Esophagus muscularis mucosa (tissue), 4 donors: ENCODE measurements at places on chromosomes 6 and 20. TPM values are rescaled to one million over a fixed set of nuclear protein-coding genes. Genes with fewer than 3 reads are reported as not detected.
A peak's percentile ranks its signal among the peaks of the same experiment; 100 is the strongest.

DNA sequence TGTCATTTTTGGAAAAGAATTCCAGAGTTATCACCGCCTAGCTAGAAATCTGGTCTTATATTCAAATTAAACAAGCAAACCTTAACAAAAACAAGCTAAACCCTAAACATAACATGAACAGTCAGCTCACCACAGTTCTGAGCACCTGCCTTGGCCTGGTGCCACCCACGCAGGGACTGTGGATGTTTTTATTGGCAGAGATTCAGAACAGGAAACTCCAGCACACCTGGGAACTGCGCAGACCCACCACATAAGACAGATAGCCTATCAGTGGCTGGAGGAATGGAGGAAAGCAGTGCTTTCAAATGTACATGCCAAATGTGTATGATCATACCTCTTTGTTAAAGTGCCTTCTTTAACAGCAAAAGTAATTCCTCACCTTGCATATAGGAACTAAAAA is 8.9 kb downstream of the SLC16A10 start:
- no peak overlapping the region for H3K4me3 ChIP-seq
- no peaks in the 10 kb centered on the region for H3K4me1 ChIP-seq
- H3K27ac ChIP-seq, result no peak overlapping the region
- no peak for DNase-seq

GRCh38 chr6:167930295-167930694 is 67.2 kb upstream of the KIF25 start:
- no peaks in the 10 kb centered on the region for H3K36me3 ChIP-seq
- H3K27me3 ChIP-seq, result no peaks in the 10 kb centered on the region
- H3K4me3 ChIP-seq, result no peak overlapping the region
- no peaks in the 10 kb centered on the region for H3K4me1 ChIP-seq

GRCh38 chr6:124682751-124683150 is 279.5 kb upstream of the RNF217 start:
- H3K36me3 ChIP-seq, result no peaks in the 10 kb centered on the region
- H3K27ac ChIP-seq, result no peak overlapping the region
- no peaks in the 10 kb centered on the region for H3K4me1 ChIP-seq
- no peak for DNase-seq

GRCh38 chr6:169069356-169069755 is 184.3 kb downstream of the THBS2 start:
- no peak overlapping the region for H3K4me3 ChIP-seq
- no peaks in the 10 kb centered on the region for H3K36me3 ChIP-seq
- H3K27me3 ChIP-seq, result no peaks in the 10 kb centered on the region
- no peak overlapping the region for H3K27ac ChIP-seq
- peaks cover 29% of the 10 kb centered on the region for H3K4me1 ChIP-seq

CPXM1 gene
- total RNA-seq, result 1.3 TPM

GRCh38 chr20:47117773-47118172 is 223.1 kb downstream of the EYA2 start:
- no peaks in the 10 kb centered on the region for H3K36me3 ChIP-seq
- peak overlapping the region; percentile 12 for H3K4me3 ChIP-seq
- DNase-seq, result no peak
- peaks cover 26% of the 10 kb centered on the region for H3K4me1 ChIP-seq

GRCh38 chr6:167781066-167781767 is 45.5 kb upstream of the AFDN start:
- no peak overlapping the region for H3K4me3 ChIP-seq
- H3K4me1 ChIP-seq, result no peaks in the 10 kb centered on the region
- no peak for DNase-seq
- H3K27me3 ChIP-seq, result no peaks in the 10 kb centered on the region
- no peaks in the 10 kb centered on the region for H3K36me3 ChIP-seq
- H3K27ac ChIP-seq, result no peak overlapping the region

ALDH5A1 gene
- total RNA-seq, result 3.3 TPM

CD40 gene
- 15.6 TPM for total RNA-seq

- H3K27me3 ChIP-seq, result no peaks in the 10 kb centered on the region
- peak overlapping the region; percentile 56 for H3K4me3 ChIP-seq
These were observed 609.5 kb upstream of the ARID1B start for GRCh38 chr6:156167625-156168071.

REM1 gene
- total RNA-seq, result 8.5 TPM

DNA sequence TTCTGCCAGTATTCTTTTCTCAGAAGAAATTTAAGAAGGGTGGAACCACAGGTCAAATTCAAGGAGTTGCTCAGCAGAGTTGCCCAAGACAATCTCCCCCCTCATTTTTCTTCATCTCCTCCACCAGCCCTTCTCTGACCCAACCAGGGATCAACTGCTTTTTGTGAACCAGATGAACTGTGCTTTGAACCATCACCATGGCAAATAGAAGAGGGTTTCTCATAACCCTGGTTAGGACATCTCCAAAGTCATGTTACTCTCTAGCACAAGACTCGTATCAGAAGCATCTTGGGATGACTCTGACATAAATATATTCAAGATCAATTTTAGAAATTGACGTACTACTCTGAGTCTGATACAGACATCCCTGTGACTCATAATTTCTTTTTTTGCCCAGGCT is 130.7 kb downstream of the ALDH8A1 start:
- H3K4me3 ChIP-seq, result no peak overlapping the region
- no peak for DNase-seq
- H3K36me3 ChIP-seq, result no peaks in the 10 kb centered on the region
- H3K27ac ChIP-seq, result no peak overlapping the region
- peaks cover 8% of the 10 kb centered on the region for H3K4me1 ChIP-seq
- no peaks in the 10 kb centered on the region for H3K27me3 ChIP-seq

- H3K27me3 ChIP-seq, result no peaks in the 10 kb centered on the region
- H3K4me1 ChIP-seq, result no peaks in the 10 kb centered on the region
- H3K4me3 ChIP-seq, result no peak overlapping the region
These were observed 36.4 kb upstream of the RNF144B start for GRCh38 chr6:18350712-18351111.

ZNF334 gene
- 2.5 TPM for total RNA-seq

DNA sequence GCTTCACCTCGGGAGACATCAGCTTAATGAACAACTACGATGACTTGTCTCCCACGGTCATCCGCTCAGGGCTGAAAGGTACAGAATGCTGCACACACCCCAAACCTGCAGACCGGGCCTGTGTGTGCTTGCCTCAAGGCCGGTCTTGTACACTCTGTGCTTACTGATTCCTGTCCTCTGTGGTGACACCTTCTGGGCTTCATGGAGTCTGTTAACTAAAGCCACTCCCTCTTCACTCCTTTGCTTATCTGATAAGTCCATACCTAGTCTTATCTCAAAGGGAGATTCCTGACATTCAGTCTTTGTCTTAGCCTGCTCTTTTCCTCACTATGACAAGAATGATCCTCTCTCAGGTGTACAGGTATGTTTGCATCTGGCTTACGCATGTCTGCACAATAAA is 107.7 kb upstream of the TMEM181 start:
- H3K27ac ChIP-seq, result no peak overlapping the region
- H3K27me3 ChIP-seq, result no peaks in the 10 kb centered on the region
- H3K4me1 ChIP-seq, result no peaks in the 10 kb centered on the region
- no peak overlapping the region for H3K4me3 ChIP-seq

- no peaks in the 10 kb centered on the region for H3K36me3 ChIP-seq
- DNase-seq, result no peak
- H3K4me3 ChIP-seq, result no peak overlapping the region
- no peak overlapping the region for H3K27ac ChIP-seq
- H3K27me3 ChIP-seq, result no peaks in the 10 kb centered on the region
These were observed 160.2 kb downstream of the GJA1 start for GRCh38 chr6:121595646-121596045.

GHRH gene
- not detected for total RNA-seq

MOXD1 gene
- total RNA-seq, result 32.4 TPM

- DNase-seq, result no peak
- no peaks in the 10 kb centered on the region for H3K36me3 ChIP-seq
- no peaks in the 10 kb centered on the region for H3K27me3 ChIP-seq
- H3K4me3 ChIP-seq, result no peak overlapping the region
These were observed 22.0 kb downstream of the RANBP9 start for GRCh38 chr6:13689511-13690256.

DNA sequence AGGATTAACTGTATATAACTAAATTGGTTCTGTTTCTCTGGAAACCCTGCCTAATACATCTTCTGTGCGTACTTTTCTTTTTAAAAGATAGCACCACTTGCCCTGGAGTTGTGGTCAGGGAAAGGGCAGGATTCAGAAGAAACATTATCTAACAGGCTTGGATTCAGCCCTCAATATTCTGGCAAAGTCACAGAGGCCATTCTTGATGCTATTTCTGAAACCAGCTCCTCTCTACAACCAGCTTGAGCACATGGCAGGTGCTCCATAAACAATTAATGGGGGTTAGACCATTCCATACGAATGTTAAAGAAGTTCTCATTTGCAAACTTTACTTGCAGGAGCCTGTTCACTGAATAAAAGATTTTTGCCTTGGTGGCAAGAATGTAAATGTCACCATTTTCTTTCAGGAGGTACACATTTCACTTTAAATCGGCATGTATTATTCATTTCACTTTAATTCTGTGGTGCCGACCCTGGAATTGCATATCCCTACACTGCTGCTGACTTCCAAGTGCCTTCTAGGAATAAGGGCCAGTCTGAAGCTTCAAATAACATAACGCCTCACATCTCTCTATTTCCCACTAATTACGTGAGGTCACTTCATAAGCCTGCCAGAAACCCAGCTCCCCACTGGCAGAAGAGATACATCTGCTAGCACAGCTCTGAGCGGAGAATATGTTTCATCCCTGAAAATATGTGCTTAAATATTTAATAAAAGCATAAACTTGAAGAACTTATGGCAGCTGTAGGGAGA is 248.7 kb downstream of the ADGRG6 start:
- no peak overlapping the region for H3K27ac ChIP-seq
- DNase-seq, result no peak
- peaks cover 4% of the 10 kb centered on the region for H3K4me1 ChIP-seq
- no peaks in the 10 kb centered on the region for H3K27me3 ChIP-seq
- no peak overlapping the region for H3K4me3 ChIP-seq

PCED1A gene
- total RNA-seq, result 21.4 TPM

DNA sequence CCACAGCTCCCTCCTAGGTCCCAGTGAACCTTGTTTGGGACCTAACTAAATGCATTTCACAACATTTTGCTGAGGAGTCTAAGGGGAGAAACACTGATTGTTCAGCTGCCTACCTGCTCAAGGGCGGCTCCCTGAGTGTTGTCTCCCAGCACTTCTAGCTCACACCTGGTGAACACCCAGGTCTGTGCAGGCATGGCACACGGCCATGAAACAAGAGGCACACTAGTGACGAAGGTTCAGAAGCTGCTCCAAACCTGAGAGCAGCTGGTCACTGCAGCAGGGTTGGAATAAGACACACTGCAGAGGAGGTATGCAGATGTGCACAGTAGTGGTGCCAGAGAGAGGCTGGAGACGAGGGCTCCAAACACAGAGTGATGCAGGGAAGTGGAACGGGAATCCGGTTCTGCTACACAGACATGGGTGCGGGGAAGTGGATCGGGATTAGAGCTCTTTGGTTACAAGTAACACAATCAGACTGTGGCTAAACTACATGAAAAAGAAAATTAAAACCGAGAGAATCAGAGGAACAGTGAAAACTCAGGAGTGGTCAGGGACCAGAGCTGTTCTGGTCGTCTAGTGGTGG is 486.1 kb upstream of the CDH4 start:
- H3K4me3 ChIP-seq, result no peak overlapping the region
- H3K4me1 ChIP-seq, result no peaks in the 10 kb centered on the region

MUCL3 gene
- not detected for total RNA-seq

GRCh38 chr6:119073307-119074051 is 5.0 kb downstream of the FAM184A start:
- DNase-seq, result peak; percentile 60
- H3K27me3 ChIP-seq, result no peaks in the 10 kb centered on the region

DNA sequence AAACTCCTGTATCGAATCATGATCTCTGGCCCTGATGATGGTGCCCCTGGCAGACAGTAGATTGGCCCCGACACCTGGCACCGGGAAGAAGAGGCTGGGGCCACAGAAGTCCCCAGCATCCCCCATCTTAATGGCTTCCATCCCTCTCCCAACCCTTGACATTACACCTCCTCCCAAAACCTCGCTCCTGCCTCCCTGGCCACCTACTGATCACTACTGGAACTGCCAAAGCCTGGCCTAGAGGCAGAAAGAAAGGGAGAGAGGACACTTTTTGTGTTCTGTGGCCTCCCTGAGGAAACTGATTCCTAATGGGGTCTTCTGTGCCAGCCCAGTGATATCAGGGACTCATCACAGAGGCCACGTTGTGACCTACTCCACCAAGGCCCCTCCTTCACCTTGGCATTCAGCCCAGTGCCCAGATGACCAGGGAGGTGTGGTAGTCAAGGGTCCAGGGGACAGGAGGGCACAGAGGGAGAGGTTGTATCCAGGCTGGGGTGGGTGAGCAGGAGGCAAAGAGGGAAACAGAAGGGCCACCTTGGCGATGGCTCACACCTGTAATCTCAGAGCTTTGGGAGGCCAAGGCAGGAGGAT is 6.1 kb downstream of the C20orf173 start:
- H3K36me3 ChIP-seq, result no peaks in the 10 kb centered on the region
- DNase-seq, result no peak
- no peaks in the 10 kb centered on the region for H3K4me1 ChIP-seq
- no peaks in the 10 kb centered on the region for H3K27me3 ChIP-seq
- no peak overlapping the region for H3K4me3 ChIP-seq

DNA sequence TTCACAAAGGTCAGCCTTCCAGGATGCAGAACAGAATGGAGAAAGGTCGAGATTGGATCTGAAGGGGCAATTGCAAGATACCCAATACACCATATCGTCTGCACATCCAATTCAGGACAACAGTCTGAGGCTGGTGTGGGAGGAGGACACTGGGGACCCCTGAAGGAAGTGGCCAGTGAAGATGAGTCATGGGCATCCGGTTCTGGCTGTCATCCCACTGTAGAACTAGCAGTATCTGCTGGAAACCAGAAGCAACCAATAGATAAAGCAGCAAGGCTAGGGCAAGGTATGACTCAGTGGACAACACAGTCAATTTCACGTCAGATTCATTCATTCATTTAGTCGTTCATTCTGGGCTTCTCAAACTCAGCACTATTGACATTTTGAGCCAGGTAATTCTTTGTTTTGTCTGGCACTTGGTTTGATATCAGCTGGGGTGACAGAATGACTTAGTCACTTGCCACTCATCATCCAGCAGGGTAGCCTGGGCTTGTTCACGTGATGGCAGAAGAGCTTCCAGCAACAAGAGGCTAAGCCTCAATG is 30.3 kb upstream of the SHLD1 start:
- H3K4me3 ChIP-seq, result no peak overlapping the region
- DNase-seq, result no peak
- peak overlapping the region; percentile 49 for H3K27ac ChIP-seq
- peaks cover 17% of the 10 kb centered on the region for H3K4me1 ChIP-seq

- no peak overlapping the region for H3K4me3 ChIP-seq
- H3K4me1 ChIP-seq, result no peaks in the 10 kb centered on the region
- no peak for DNase-seq
- H3K27ac ChIP-seq, result no peak overlapping the region
- H3K27me3 ChIP-seq, result no peaks in the 10 kb centered on the region
These were observed 96.6 kb downstream of the HAO1 start for GRCh38 chr20:7843613-7844012.

PPIL6 gene
- 2.2 TPM for total RNA-seq
